ENCODE measurements at places on chromosomes 11 and 22. TPM values are rescaled to one million over a fixed set of nuclear protein-coding genes. Genes with fewer than 3 reads are reported as not detected.

Gene TUB
- not detected for total RNA-seq

Gene CTTN
- total RNA-seq = not detected

Gene ST14
- not detected for total RNA-seq

Gene TTC36
- total RNA-seq = 0.99 TPM

DNA sequence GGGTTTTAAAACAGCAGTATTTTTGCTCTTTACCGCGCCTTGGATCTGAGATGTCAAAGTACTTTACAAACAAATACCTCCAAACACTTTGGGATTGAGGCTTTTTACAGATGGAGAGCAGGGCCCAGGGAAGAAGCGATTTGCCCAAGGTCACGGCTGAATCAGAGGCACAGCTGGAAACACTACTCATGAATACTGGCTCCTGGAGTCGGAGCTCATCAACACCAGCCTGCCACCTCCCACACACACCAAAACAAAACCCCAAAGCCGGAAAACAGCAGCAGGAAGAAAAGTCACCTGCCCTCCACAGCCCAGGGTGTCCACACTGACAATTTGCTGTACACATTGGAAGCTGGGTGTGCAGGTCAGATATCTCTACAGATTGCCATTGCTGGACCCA is 339.4 kb downstream of the CADM1 start:
- no peaks in the 10 kb centered on the region for H3K36me3 ChIP-seq
- H3K4me1 ChIP-seq = no peaks in the 10 kb centered on the region
- no peak overlapping the region for H3K4me3 ChIP-seq
- H3K27ac ChIP-seq = no peak overlapping the region
- no peaks in the 10 kb centered on the region for H3K27me3 ChIP-seq

DNA sequence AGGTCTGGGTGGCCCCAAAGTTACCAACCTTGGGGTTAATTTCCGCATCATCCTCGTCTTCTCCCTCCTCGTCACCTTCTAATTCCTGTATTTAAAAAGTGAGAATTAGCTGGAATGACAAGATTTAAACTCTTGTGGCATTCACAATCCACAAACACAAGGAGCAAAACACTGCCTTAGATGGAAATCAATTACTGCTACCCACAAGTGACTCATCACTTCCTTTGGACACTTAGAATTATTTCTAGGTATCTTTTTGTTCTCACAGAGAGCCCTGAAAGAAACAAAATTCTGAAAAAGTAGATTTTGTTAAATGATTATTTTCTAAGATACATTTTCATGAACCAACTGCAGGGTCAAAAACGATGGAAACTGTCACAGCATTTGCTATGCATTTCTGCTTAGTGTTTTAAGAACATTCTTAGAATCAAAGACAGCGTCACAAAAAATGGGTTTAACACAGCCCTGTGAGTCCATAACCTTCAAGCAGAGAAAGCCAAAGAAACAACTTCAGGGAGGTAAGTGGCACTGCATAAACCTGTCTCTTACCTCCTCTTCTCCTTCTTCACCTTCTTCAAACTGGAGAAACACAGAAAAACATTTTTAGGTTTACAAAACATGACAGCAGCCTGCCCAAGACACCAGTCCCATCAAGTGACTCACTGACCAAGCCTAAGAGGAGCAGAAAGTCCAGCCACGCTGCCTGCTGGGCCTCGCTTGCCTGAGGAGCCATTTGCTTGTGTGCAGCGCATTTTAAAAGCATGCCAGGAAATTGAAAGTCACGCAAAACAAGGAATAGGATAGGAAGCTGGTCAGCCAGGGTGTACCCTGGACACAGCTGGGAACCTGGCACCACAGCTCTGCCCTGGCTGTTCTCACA is 22.3 kb upstream of the PHLDA2 start:
- peak overlapping the region; percentile 36 for H3K27ac ChIP-seq
- H3K27me3 ChIP-seq = no peaks in the 10 kb centered on the region
- H3K4me3 ChIP-seq = peak overlapping the region; percentile 13
- H3K36me3 ChIP-seq = peaks cover 89% of the 10 kb centered on the region
- DNase-seq = no peak

DNA sequence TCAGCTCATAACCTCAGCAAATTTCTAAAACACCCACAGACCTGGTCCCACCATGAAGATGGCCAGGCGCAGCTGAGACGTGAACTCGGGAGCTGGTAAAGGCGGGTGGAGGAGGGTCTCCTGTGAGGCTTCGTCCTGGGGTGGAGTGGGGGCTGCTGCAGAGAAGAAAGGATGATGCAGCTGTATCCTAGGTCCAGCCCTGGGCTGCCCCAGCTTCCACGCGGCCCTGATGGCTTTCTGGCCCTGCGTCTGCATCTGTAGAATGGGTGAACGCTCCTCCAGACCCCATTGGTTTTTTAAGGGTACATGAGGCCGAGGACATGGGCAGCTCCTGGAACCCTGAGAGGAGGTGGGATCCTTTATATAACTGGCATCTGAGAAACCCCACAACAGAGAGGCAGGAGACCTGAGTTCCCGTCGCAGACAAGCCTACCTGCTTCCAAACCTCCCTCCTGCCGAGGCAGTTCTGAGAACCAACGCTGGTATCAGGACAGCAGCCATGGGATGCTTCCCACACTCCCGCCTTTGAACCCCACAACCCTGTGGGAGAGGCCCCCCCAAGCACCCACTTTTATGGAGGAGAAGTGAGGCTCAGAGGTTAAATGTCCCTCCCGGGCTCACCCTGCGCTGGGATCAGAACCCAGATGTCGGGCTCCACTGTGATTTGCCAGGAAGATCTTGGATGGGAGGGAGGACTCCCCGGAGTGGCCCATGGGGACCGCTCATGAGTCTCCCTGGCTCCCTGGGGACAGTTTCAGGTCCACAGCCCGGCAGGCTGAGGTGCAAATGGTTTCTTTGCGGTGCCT is 55.2 kb upstream of the FGF3 start:
- H3K27ac ChIP-seq = no peak overlapping the region
- no peaks in the 10 kb centered on the region for H3K4me1 ChIP-seq
- H3K27me3 ChIP-seq = peaks cover 3% of the 10 kb centered on the region
- no peak overlapping the region for H3K4me3 ChIP-seq

GRCh38 chr11:93746101-93746500 is 4.6 kb downstream of the C11orf54 start:
- H3K4me1 ChIP-seq = peaks cover 13% of the 10 kb centered on the region
- peaks cover 23% of the 10 kb centered on the region for H3K36me3 ChIP-seq
- H3K27ac ChIP-seq = no peak overlapping the region
- H3K4me3 ChIP-seq = no peak overlapping the region

- H3K27me3 ChIP-seq = peaks cover 3% of the 10 kb centered on the region
- peaks cover 33% of the 10 kb centered on the region for H3K4me1 ChIP-seq
- H3K4me3 ChIP-seq = no peak overlapping the region
- no peak overlapping the region for H3K27ac ChIP-seq
- H3K36me3 ChIP-seq = no peaks in the 10 kb centered on the region
These were observed 200.2 kb upstream of the SORL1-AS1 start for GRCh38 chr11:121652971-121653370.

GRCh38 chr11:91421641-91422040 is 803.0 kb upstream of the FAT3 start:
- no peak overlapping the region for H3K27ac ChIP-seq
- no peak for DNase-seq
- H3K36me3 ChIP-seq = no peaks in the 10 kb centered on the region
- H3K4me3 ChIP-seq = no peak overlapping the region
- H3K4me1 ChIP-seq = no peaks in the 10 kb centered on the region
- H3K27me3 ChIP-seq = no peaks in the 10 kb centered on the region

GRCh38 chr11:19163617-19164016 is 38.2 kb downstream of the CSRP3 start:
- no peaks in the 10 kb centered on the region for H3K27me3 ChIP-seq
- H3K4me1 ChIP-seq = peaks cover 12% of the 10 kb centered on the region
- H3K36me3 ChIP-seq = peaks cover 61% of the 10 kb centered on the region
- no peak overlapping the region for H3K27ac ChIP-seq
- no peak for DNase-seq

GRCh38 chr11:13135385-13136271 is 126.5 kb downstream of the RASSF10 start:
- H3K27ac ChIP-seq = no peak overlapping the region
- H3K27me3 ChIP-seq = peaks cover 18% of the 10 kb centered on the region
- H3K4me1 ChIP-seq = peaks cover 4% of the 10 kb centered on the region
- H3K36me3 ChIP-seq = no peaks in the 10 kb centered on the region
- H3K4me3 ChIP-seq = no peak overlapping the region
- no peak for DNase-seq

DNA sequence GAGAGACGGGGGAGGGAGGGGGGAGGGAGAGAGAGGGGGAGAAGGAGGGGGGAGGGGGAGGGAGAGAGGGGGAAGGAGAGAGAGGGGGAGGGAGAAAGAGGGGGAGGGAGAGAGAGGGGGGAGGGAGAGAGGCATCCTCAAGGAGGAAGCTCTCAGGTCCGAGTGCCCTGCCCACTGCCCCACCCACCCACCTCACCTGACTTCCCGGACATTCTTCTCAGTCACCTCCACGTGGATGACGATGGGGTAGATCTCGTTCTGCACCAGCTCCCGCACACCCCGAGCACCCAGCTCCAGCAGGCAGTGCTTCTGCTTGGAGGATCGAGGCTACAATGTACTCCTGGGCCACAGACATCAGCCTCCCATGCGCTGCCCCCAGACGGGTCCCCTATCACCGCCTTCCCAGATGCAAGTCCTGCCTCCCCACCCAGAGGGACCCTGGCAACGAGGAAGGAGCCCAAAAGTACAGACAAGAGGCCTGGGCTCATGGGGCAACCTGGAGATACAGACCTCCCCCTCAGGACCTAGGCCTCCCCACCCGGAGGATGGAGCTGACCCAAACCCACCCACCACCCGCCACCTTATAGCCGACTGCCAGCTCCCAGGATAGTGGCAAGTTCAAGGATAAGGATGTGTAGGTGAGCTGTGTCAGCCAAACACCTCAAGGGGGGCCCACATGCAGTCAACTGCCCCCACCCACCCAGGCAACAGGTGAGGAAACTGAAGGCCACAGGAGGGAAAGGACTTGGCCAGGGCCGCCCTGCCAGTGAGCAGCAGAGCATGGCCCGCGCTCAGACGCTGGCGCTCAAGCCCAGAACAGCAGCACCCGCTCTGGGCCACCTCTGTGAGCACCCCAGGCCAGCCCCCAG is 5.6 kb upstream of the MFNG start:
- H3K27ac ChIP-seq = no peak overlapping the region
- no peak for DNase-seq
- H3K4me1 ChIP-seq = peaks cover 52% of the 10 kb centered on the region
- no peaks in the 10 kb centered on the region for H3K36me3 ChIP-seq
- no peaks in the 10 kb centered on the region for H3K27me3 ChIP-seq

DNA sequence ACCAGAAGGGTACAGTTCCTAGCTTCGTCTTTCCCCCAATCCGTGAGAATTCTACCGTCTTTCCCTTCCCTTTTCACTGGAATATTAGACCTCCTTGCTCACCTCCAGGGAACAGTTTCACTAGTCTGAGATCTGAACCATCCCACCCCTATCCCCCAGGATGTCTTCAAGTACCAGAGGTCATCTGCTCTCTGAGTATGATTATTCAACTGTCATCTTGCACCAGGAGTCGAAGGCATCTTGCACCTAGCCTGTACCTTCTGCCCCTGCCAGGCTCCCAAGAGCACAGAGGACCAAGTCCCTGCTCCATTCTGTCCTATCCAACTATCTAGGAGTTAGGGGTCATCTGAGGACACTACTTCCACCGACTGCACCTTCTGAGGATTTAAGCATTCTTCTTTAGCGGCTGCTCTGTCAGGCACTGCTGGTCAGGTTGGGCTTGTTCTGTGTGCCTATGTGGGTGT is 804 bp downstream of the ACER3 start:
- peaks cover 10% of the 10 kb centered on the region for H3K36me3 ChIP-seq
- peak overlapping the region; percentile 88 for H3K4me3 ChIP-seq
- H3K27me3 ChIP-seq = peaks cover 3% of the 10 kb centered on the region
- peaks cover 23% of the 10 kb centered on the region for H3K4me1 ChIP-seq
- peak overlapping the region; percentile 62 for H3K27ac ChIP-seq

DNA sequence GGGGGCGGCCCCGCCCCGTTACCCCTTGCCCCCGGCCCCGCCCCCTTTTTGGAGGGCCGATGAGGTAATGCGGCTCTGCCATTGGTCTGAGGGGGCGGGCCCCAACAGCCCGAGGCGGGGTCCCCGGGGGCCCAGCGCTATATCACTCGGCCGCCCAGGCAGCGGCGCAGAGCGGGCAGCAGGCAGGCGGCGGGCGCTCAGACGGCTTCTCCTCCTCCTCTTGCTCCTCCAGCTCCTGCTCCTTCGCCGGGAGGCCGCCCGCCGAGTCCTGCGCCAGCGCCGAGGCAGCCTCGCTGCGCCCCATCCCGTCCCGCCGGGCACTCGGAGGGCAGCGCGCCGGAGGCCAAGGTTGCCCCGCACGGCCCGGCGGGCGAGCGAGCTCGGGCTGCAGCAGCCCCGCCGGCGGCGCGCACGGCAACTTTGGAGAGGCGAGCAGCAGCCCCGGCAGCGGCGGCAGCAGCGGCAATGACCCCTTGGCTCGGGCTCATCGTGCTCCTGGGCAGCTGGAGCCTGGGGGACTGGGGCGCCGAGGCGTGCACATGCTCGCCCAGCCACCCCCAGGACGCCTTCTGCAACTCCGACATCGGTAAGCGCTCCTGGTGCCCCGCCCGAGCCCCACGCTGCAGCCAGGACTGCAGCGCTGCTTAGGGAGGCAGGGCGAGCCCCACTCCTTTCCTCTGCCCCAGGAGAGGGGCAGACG is at the start of gene TIMP3:
TIMP3 (plus strand) TSS at position 169 of the 700 bp plus-strand sequence; CDS start at position 466, 297 bp downstream.
- H3K36me3 ChIP-seq = no peaks in the 10 kb centered on the region
- no peak within 1 kb of the TSS for H3K4me3 ChIP-seq
- peaks cover 46% of the 10 kb centered on the region for H3K27me3 ChIP-seq
- DNase-seq = no peak
- H3K27ac ChIP-seq = no peak within 1 kb of the TSS

DNA sequence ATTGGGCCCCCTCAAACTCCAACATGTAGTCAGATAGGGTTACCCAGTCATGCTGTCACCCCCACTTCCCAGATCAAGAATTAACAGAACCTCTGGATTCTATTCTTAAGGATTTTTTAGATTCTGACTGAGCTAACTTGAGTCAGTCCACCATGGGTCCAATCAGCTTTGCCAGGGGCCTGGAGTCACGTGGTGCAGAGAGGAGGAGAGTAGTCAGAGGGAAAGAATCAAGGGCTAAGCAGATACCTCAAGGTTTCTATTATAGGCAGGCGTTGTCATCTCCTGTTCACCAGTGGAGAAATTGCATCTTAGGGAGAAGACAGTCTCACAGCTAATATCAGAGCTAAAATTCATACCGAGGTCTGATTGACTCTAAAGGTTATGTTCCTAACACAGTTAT is 28.2 kb downstream of the FZD4 start:
- no peaks in the 10 kb centered on the region for H3K36me3 ChIP-seq
- H3K27ac ChIP-seq = no peak overlapping the region
- peaks cover 4% of the 10 kb centered on the region for H3K4me1 ChIP-seq
- H3K4me3 ChIP-seq = no peak overlapping the region
- H3K27me3 ChIP-seq = no peaks in the 10 kb centered on the region

DNA sequence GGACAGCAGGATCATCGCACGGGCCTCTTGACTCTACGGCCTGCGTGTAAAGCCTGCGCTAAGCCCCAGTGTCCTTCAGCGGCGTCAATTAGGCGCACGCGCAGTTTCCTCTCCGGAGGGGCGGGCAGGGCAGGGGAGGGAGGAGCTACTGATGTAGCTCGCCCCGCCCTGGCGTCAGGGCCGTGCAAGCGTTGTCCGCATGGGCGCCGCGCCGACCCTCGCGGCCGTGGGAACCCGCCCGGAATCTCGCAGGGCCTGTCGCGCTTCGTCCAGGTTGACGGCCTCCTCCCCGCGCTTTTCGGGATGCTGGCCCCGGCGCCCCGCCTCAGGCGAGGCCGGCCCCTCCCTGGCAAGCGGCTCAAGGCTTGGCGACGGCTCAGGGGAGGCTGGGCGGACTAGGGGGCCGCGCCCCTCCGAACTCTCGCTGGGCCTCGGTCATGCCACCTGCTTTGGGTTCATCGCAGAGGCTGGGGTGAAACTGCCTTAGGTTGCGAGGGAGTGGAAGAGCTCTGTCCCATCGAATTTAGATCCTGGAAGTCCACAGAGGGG is 61.1 kb downstream of the ST3GAL4 start:
- H3K27ac ChIP-seq = peak overlapping the region; percentile 52
- H3K27me3 ChIP-seq = peaks cover 8% of the 10 kb centered on the region
- H3K36me3 ChIP-seq = no peaks in the 10 kb centered on the region
- DNase-seq = peak; percentile 82
- H3K4me3 ChIP-seq = peak overlapping the region; percentile 58
- H3K4me1 ChIP-seq = peaks cover 21% of the 10 kb centered on the region
